ELR (cell line): ENCODE measurements at places on chromosomes 3 and 15.

DNA sequence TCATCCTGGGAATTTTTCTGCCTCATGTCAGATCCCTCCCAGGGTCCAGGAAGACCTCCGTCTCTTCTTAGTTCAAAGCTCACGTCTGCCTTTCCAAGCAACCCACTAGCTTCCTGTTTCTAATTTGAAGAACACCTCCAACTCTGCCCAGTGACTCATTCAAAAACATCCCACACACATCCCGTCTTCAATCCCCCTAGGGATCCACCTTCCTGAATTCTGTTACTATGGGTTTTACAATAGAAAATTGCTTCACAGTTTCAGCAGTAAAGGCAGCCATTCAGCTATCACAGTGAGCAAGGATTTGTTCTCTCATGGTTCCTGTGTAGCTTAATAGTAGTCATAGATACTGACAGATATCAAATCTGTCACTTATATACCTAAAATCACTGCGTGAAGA lies 308.3 kb upstream of the CCDC54 start:
- peak; percentile 73 for DNase-seq

DNA sequence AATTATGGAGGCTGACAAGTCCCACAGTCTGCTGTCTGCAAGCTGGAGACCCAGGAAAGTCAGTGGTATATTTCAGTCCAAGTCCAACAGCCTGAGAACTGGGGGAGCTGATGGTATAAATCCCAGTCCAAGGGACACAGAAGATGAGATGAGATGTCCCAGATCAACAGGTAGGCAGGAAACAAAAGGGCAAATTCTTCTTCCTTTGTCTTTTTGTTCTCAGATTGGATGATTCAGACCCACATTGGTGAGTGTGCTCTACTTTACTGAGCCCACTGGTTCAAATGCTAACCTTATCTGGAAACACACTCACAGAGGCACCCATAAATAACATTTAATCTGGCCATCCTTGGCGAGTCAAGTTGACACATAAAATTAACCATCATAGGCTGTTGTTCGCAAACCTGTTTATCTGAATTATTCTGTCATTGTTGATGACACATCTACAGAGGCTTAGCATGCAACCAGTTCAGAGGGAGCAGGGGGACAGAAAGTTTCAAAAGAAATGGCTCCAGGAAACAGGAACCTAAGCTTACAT lies 62.7 kb upstream of the ITGA11 start:
- no peak for DNase-seq

- no peak for DNase-seq
Measured at GRCh38 chr3:25084016-25084415, 344.0 kb upstream of the RARB start.

GRCh38 chr3:191634902-191635301 lies 173.9 kb downstream of the PYDC2 start:
- DNase-seq = no peak

DNA sequence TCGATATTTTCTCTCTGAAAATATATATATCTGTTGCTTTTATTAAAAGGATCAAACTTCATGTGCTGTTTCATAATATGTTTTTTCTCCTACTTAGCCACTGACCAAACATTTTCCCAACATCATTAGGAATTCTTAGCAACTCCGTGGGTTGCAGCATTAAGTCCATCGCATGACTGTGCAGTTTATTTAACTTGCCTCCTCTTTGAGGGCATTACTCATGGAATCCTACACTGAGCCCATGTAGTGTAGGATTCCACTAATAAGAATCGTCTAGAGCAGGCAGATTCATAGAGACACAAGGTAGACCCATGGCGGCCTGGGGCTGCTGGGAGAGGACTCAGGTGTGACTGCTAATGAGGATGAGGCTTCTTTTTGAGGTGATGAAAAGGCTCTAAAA lies 49.3 kb downstream of the CMTM6 start:
- DNase-seq = peak; percentile 56

- no peak for DNase-seq
Measured at GRCh38 chr3:52870471-52870870, 26.9 kb downstream of the STIMATE start.

GRCh38 chr3:128439226-128439625 lies 27.5 kb downstream of the DNAJB8 start:
- DNase-seq = no peak

GRCh38 chr3:107822308-107822707 lies 268.5 kb downstream of the CD47 start:
- DNase-seq = no peak

DNA sequence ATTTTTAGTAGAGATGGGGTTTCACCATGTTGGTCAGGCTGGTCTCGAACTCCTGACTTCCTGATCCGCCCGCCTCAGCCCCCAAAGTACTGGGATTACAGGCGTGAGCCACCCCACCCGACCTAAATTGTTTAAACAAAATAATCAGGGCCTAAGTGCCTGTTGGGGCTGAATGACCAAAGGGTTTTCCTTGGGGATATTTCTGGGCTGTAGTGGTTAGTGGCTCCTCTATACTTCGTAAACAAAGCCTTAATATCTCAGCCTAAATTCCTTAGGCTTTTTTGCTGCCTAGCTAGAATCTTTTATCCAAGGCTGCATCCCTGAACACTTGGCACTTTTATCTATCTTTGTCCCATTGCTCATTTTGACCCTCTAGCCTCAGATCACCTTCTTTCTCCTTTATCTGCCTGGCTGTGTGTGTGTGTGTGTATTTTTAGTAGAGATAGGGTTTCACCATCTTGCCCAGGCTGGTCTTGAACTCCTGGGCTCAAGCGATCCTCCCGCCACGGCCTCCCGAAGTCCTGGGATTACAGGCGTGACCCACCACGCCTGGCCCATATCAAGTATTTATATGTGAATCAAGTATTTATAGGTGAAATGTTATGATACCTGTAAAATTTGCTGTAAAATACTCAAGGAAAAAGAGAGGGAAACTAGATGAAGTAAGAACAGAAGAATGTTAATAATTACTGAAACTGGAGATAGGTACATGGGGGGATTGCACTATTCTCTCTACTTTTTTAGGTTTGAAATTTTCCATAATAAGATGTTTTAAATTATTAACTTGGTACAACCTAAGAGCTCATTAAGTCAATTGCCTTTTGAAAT lies 1.8 kb downstream of the NUSAP1 start:
- no peak for DNase-seq

- DNase-seq = no peak
Measured at GRCh38 chr15:99432271-99433025, 133.3 kb upstream of the MEF2A start.

DNA sequence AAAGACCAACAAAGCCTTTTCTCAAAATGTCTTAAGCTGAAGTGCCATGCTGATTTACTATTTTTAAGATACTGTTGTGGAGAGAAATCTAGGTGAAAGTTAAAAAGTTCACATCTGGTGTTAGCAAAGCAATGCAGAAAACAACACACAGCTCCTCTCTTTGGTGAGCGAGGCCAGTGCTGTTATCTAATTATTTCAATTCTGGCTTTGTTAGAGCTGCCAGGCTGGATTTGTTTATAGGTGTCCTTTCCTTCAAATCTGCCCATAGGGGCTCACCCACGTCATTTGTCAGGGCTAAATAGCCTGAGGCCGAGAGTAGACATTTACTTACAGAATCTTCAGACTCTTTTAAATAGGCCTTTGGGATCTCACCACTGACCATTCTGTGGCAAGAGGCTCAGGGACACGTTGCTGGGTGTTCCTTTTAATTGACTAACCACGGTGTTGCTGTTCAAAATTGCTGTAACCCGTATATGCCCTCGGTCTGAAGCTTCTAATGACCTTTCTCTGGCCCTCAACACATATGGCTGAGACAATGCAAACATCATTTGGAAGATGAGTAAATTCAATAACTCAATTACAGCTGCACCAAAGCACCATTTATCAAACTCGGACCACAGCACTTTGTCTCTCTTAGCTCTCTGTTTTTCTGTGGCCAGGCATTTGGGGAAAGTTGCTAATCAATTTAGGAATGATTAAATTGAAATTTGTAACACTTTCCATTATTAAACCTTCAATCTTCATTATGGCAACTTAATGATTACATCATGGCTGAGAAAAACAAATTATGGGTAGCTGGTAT lies 152.6 kb downstream of the PDZRN3 start:
- DNase-seq = no peak

DNA sequence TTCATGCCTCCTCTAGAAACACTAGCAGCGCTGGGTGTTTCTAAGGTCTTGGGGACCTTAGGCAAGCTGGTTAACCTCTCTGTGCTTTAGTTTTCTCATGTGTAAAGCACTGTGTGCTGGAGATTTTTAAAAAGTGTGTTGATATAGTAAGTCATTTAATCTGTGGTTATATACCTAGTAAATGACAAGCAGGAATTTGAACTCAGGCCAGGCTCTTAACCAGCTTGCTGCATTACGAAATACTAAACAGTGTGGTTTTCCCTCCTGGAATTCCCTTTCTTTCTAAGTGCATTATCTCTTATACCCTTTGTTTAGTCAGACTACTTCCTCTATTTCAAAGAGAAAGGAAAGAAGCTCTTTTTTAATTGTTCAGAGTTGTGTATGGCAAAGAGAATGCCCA lies 26.5 kb downstream of the NEO1 start:
- peak; percentile 80 for DNase-seq
